ENCODE measurements at places on chromosomes 12 and 14.

DNA sequence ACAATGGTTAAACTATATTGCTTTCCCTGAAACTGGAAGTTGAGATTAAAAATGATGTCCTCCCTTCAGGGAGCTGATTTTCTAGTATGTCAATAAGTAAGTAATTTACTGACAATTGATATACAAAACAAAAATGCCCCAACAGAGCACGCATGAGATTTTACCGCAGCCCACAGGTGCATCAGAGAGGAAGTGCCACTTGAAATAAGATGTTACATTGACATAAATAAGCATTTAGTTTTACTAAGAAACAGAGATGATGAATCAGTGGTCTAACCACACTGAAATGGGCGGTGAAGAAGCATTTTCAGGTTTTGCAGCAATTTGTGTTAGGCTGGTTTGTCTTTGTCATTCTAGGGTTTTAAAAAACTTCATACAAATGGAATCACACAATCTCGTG is 8.8 kb upstream of the CLECL1 start:
- DNase-seq = peak; percentile 49

GRCh38 chr14:51527073-51527472 is 124.6 kb upstream of the FRMD6 start:
- DNase-seq = no peak

DNA sequence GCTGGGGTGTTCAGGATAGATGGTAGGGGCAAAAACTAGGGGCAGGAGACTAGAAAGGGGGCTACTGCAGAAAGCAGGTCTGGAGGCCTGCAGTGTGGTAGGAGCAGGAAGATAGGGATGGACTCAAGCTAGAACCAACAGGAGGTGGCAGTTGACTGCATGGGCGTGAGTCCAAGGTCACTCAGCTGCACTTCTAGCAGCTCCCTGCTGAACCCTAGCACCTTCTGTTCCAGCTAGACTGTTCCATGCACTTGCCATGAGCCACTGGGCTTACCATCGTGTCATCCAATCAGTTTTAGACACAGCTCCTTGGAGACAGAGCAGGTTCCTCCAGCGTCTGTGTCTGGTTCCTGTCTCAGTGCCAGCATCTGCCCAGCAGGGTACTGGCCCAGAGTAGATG is 11.3 kb upstream of the KRT8 start:
- no peak for DNase-seq

GRCh38 chr12:124921200-124922031 is 7.0 kb upstream of the UBC start:
- DNase-seq = peak; percentile 97

GRCh38 chr12:119100933-119101332 is 77.8 kb upstream of the HSPB8 start:
- DNase-seq = no peak

- DNase-seq = no peak
Observed at GRCh38 chr12:68813242-68813593, 5.2 kb downstream of the MDM2 start.

- DNase-seq = peak; percentile 51
Observed at GRCh38 chr14:23076785-23077408, 18.0 kb downstream of the ACIN1 start.

DNA sequence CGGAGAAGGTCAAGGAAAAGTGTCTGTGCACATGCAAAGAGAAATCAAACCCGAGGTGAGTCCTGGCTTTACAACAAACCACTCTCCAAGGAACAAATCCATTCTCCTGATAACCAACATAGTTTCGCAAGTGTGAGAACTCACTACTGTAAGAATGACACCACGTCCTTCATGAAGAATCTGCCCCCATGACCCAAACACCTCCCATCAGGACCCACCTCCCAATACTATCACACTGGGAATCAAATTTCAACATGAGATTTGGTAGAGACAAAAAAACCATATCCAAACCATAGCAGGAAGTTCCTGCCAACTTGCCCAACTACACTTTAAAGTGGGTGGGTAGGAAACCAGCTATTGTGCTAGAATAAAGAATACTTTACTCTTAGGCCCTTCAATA is 2.4 kb upstream of the ERC1 start:
- DNase-seq = peak; percentile 43

- DNase-seq = no peak
Observed at GRCh38 chr12:3333991-3334391, 157.0 kb upstream of the PRMT8 start.

- no peak for DNase-seq
Observed at GRCh38 chr12:119673634-119674033, 5.7 kb downstream of the PRKAB1 start.

DNA sequence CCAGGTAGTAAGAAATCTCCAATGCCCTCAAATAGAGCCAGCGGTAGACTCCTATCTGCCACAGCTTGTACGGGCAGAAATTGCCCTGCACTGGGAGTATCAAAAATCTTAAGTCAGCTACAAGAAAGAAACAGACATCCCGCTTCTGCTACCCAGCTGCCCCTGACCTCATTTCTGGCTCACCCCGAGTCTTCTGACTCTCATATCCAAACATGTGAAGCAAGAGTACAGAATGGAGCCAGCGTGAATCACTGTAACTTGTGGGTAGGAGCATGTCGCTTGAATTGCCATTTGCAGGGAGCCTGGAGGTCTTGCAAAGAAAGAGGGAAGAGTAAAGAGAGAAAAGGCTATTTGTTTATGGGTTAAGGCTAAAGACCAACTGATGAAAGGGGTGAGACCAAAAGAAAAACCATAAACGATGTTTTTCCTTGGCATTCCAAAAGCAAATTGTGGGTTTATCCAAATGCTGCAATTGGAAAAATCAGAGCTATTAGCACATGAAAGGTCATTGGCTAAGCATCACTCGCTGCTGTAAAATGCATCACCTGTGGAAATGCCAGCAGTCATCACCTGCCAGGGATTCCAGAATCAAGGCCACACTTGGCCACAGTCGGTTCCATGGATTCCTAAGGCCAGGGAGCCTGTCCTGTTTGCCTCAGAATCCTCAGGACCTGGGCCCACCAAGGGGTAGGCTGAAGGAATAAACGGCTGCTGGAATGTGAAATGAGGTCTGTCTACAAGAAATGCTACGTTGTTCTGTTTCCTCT is 86.6 kb downstream of the FOXN3 start:
- no peak for DNase-seq

DNA sequence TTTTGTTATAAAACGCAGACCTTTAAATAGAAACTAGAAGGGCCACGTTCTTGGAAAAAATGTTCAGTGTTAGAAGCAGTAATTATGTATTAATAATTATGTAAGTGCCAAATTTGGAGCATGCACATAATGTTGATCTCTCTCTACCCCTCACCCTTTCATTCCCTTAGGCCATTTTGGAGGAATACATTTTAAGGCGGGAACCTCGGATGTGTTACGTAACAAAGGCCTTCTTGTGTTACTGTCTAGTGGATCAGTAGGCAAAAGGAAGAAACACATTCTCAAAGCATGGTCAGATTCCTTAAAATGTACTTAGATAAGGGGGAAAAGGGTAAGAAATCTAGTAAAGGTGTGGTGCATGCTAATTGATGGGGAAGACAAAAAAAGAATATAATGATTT is 52.7 kb downstream of the RASSF3 start:
- DNase-seq = no peak

GRCh38 chr12:44523828-44524227 is 352.3 kb downstream of the NELL2 start:
- DNase-seq = no peak

DNA sequence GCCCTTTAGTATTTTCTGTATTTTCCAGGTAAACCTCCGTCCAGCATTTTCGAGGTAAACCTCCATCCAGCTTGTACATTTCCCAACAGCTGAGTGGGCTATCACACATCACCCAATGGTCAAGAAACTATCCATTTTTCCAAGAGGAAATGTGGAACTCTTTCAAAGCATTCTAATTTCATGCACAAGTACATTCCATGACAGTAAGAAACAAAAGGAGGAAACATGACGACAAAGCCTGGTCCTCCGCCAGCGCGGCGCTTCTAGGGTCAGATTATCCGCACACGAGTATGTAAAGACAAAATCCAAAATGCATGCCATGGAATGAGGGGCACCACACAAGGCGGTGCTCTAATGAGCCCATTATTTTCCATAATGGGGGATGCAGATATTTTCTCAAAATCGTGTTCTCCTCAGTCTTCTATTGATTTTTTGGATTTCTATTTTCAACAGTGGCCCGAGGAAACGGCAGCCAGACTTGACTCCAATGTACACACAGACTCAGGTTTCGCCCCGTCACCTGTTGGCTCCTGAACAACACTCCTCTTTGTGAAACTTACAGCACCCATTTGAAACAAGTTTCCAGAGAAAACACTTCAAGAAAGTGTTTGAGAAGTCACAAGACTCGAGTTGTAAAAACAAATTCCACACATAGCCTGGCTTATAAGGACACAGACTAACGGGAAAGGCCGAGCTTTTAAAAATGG is 107.4 kb downstream of the PRICKLE1 start:
- DNase-seq = no peak

- no peak for DNase-seq
Observed at GRCh38 chr12:132448463-132448820, 41.5 kb upstream of the FBRSL1 start.

DNA sequence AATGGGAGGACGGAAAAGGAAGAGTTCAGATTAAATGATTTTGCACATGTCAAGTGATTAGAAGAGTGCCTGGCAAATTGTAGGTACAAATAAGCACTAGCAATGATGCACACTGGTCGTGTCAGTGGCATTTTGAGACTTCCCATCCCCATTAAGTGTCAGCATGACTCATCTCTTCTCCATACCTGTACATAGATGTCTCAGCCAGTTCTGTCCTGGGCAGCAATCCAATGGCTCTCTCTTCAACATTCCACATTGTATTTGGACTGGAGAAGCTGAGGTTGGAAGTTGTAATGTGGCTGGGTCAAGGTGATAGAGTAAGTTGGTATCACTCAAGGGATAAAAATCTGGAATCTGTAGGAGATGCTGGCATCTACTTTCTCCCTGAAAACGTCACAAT is 742.7 kb downstream of the VRK1 start:
- DNase-seq = no peak

DNA sequence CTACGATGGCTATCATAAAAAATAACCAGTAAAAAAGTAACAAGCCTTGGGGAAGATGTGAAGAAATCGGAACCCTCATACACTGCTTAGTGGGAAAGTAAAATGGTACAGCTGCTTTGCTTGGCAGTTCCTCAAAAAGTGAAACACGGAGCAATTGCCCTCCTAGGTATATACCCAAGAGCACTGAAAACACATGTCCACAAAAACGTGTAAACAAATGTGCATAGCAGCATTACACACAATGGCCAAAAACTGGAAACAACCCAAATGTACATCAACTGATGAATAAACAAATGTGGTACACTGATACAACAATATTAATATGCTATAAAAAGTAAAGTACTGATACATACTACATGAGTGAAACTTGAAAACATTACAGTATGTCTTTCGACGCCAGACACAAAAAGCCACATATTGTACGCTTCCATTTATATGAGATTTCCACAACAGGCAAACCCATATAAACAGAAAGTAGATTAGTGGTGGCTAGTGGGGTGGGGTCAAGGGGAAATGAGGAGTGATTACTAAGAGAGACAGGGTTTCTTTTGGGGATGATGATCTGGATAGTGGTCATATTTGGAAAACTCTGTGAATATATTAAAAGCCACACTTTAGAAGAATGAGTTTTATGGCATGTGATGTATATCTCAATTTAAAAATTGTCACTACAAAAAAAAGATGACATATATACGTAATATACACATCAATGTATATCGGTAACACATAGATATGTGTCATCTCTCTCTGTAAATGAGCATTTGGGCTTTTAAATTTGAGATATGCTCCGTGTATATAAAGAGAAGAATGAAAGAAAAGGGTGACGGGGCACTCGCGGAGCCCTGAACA is 996 bp downstream of the SLC41A2 start:
- DNase-seq = no peak

DNA sequence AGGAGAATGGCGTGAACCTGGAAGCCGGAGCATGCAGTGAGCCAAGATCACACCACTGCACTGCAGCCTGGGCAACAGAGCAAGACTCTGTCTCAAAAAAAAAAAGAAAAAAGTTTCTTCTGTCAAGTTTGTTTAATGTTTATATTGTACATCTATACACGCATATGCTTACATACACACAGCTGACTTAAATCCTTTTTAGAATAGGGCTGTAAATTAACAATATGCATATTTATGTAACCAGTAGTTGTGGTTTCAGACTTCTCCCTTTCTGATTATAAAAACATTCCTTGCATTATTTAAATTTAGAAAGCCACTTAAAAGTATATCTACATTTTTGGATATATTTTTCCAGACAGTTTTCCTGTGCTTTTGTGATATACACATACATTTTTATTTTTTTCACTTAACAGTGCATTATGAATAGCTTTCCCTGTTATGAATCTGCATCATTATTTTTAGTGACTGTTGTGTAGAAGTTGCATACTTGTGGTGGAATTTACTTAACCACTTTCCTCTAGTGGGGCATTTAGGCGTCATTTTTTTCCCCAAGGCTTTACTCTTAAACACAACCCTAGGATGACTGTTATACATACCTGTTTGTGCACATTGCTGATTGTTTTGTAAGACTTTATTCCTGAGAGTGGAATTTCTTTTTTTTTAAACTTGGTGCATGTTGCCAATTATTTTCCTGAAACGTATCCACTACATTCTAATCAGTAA is 29.4 kb downstream of the POLR3B start:
- no peak for DNase-seq

GRCh38 chr12:99985129-99985570 is 414 bp upstream of the ANKS1B start:
- DNase-seq = peak; percentile 57

- DNase-seq = no peak
Observed at GRCh38 chr12:131636266-131636665, 74.6 kb upstream of the SFSWAP start.

- no peak for DNase-seq
Observed at GRCh38 chr14:23177181-23177580, 6.3 kb downstream of the SLC7A8 start.

GRCh38 chr14:38554026-38554425 is 298.1 kb upstream of the CLEC14A start:
- DNase-seq = no peak

GRCh38 chr12:52020539-52021336 is 14.0 kb downstream of the TAMALIN start:
- DNase-seq = peak; percentile 87

DNA sequence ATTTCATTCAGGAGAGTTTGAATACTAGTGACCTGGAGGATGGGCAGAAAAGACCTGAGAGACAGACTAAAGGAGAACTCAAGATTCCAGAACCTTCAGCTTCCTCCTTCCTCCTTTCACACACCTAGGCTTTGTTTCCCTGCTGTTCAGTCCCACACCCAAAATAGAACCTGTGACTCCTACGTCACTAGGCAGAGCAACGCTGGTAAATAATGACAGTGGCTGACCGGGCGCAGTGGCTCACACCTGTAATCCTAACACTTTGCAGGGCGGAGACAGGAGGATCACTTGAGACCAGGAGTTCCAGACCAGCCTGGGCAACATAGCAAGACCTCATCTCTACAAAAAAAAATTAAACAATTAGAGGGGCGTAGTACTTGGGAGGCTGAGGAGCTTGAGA is 166.4 kb upstream of the FKBP4 start:
- no peak for DNase-seq

- peak; percentile 57 for DNase-seq
Observed at GRCh38 chr12:124191024-124191359, 103.9 kb upstream of the RFLNA start.

GRCh38 chr14:49975276-49975675 is 82.4 kb downstream of the ARF6 start:
- no peak for DNase-seq

- DNase-seq = peak; percentile 77
Observed at GRCh38 chr12:28872654-28873268, 276.3 kb upstream of the FAR2 start.

- peak; percentile 25 for DNase-seq
Observed at GRCh38 chr12:57016348-57016747, at the start of gene TAC3. Gene TAC3 (minus strand): TSS chr12:57016529. CDS start chr12:57015797, 732 bp downstream.

- peak; percentile 100 for DNase-seq
Observed at GRCh38 chr12:56041552-56042429, at the start of gene RPS26. Gene RPS26 (plus strand): TSS chr12:56041918. CDS start chr12:56042167, 249 bp downstream.

- no peak for DNase-seq
Observed at GRCh38 chr14:53879022-53879686, 77.5 kb downstream of the BMP4 start.
